A673 (cell line): ENCODE measurements at places on chromosomes 3 and 15. TPM values are rescaled to one million over a fixed set of nuclear protein-coding genes. Genes with fewer than 3 reads are reported as not detected.

The SKIL gene
- 43.2 and 47.9 TPM in 2 replicates for total RNA-seq

DNA sequence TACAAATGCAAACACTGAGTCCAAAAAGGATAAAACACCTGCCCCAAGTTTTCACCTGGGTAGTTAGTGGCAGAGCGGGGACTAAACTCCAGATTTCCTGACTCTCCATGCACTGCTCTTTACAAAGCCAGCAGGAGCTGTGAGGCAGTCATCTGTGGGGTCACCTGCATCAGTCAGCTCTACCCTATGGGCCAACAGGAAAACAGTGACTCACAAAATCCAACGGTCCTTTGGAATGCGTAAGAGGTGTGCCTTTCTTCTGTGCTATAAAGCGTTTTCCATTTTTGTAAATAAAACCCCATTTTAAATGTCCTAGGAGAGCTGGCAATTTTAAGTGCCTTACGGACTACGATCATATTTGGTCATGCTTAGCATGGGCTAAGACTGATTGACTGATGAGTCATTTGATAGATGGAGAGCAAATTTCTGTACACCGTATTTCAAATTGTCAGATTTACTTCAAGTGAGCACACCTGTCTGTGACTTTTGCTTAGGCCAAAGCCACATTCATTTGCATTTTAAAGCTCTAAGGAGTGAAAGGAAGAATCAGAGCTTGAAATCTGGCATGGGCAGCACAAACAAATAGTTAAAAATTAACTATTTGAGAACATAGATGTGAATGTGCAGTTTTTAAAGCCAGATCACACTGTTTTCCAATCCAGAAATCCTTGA lies 4.4 kb upstream of the COL8A1 start:
- no peak for DNase-seq

DNA sequence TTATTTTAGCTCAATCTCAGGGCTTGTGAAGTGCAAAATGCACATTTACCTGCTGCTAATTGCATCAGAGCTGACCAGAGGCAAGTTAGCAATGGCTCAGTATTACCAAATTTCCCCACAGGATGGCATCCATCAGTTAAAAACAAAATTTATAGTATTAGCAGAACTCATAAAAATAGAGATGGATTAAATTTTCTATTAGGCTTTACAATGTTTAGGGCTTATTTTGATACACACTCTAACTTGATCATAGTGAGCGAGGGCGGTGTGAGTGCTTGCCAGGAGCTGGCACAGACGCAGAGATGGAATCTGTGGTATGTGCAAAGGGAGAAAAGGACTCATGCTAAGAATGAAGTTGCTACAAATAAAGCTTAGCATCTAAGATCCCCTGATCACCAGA lies 241.0 kb downstream of the NSUN3 start:
- no peak for DNase-seq

GRCh38 chr3:11717301-11717700 lies 73.6 kb upstream of the VGLL4 start:
- DNase-seq: no peak

GRCh38 chr3:104108522-104108921 lies 1258.2 kb upstream of the ALCAM start:
- no peak for DNase-seq

DNA sequence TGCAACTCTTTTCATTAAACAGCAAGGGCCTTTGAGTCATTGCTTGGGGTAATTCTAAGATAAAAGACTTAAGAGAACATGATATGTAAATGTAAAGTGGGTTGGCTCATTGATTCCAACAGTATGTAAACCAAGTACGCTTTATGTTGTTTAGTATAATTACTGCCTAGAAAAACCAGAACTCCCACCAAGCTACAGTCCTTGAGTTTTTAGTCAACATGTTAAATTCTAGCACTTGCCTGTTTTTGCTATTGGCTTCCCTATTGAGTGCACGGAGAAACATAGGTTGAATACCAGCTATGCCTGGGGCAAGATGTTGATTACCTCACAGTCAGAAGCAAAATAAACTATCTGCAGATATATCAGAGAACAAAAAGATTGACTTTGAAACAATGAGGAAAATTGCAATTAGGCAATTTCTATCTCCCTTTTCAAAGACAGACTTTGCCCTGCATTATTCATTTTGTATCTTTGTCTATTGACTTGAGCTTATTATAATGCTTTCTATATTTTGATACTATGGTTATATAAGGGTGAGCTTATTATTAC lies 179.3 kb downstream of the ZPLD1 start:
- DNase-seq: peak; percentile 81

The TMEM45A gene
- total RNA-seq: 3.4 and 5.0 TPM in 2 replicates

GRCh38 chr3:29695201-29695600 lies 414.3 kb downstream of the RBMS3 start:
- no peak for DNase-seq

DNA sequence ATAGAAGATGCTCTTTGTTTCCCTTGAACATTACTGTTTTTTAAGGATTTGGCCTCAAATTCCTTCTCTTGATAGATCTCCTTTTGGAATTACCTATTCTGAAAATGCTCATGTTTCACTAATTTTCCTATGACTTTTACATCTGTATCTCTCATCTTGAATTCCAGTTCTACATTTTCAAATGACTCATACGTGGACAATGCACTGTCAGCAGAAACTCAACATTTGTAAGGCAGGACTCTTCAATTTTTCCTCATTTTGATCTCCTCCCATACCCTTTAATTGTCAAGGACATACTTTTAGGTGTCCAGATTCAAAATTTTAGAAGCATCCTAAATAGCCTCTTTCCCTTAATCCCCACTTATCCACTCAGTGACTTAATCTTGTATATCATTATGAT lies 341.0 kb upstream of the RASGRP1 start:
- DNase-seq: no peak

DNA sequence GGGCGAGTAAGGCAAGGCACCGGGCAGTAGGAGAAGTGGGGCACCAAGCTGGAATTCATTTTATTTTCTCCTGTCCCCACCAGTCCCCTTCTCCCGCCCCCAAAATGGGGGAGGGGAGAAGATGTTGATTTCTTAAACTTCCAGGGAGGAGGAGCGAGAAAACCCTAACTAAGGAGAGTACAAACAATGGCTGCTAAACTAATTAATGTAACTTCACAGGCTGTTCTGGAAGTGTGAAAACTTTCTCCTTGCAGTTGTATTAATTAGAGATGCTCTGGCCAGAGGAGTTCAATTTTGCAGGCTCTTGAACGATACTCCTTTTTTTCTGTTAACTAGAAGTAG lies 11.5 kb downstream of the ZIC4 start:
- no peak for DNase-seq

GRCh38 chr3:67305922-67306321 lies 307.8 kb downstream of the KBTBD8 start:
- DNase-seq: no peak

The SLC22A13 gene
- 0.66 and 1.1 TPM in 2 replicates for total RNA-seq

The UBA7 gene
- 2.2 and 3.8 TPM in 2 replicates for total RNA-seq

The LHFPL4 gene
- not detected in 2 replicates for total RNA-seq

DNA sequence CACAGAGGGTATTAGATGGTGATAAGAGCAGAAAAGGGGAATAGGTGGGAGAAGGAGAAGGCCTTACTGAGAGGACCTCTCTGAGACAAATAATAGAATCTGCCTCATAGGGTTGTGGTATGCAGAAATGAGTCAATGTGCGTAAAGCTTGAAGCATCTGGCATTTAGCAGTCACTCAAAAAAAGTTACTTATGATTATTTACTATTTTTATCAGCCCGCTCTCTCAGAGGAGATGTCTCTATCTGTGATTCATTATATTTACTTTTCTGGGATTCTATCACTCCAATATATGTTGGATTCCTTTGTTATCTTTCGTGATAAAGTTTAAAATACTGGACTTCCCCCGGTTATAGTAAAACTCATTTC lies 4.6 kb upstream of the TM4SF1 start:
- DNase-seq: no peak

The FBN1 gene
- 25.4 and 25.8 TPM in 2 replicates for total RNA-seq

The UQCC5 gene
- total RNA-seq: 10.3 and 14.4 TPM in 2 replicates

DNA sequence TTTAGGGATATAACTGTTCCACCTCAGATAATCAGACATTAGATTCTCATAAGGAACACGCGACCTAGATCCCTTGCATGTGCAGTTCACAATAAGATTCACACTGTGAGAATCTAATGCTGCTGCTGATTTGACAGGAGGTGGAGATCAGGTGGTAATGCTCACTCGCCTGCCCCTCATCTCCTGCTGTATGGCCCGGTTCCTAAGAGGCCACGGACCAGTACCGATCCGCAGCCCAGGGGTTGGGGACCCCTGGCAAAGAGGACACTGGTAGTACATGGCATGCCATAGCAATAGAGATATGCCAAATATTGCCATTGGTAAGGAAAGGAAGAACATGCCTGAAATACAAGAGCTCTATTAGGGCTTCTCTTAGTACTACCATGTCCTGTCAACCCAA lies 59.7 kb downstream of the LSM3 start:
- no peak for DNase-seq

DNA sequence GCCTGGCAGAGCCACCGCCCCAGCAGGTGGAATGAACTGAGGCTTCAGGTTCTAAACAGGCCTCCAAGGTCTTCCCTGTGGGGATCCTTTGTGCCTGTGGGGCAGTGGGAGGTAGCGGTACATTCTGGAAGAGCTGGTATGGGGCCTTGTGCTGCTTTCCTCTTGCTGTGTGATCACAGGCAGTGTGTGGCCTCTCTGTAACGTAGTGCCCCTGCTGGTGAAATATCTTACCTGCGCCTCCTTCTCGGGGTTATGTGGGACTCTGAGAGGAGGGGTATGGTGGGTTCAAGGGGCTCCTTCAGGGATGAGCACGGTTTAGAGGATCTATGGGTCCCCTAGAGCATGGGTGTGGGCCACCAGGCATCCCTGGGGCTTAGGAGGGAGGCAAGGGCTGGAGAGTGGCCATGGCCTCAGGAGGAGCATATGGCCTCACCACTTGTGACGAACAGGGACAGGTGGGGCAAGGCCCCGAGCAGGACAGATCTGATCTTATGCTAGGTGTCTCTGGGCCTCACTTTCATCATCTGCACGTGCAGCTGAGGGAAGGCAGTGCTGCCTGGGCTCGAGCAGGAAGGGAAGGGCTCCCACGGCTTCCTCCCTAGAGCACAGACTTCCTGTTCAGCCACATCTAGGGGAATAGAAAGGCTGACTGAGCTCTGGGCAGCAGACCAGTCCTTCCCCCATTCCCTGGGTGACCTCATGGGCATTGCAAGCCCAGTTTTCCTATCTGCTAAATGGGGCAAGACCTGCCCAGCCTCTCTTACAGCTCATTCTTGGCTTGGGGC lies 1.9 kb upstream of the ALS2CL start:
- DNase-seq: peak; percentile 27

GRCh38 chr3:44890258-44890657 lies 15.8 kb downstream of the TGM4 start:
- DNase-seq: no peak

GRCh38 chr3:196670339-196670738 lies 30.8 kb downstream of the NRROS start:
- DNase-seq: no peak

DNA sequence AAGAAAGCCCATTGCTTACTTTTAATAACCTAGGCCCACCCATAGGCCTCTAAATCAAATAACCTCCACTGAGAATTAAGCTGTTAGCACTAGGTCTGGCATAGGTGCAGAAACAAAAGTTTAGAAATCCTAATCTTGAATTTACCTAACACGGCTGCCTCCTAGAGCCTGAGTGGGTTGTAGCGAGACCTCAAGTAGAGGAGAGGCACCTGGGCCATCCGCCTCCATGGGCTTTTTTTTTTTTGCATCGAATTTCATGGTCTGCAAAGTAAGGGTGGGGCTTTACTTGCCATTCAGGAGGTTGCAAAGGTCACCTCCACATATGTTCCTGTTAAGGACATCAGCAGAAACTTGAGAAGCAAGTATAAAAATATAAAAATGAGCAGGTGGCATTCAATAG lies 6.6 kb upstream of the TPM1 start:
- no peak for DNase-seq

The SPATA12 gene
- total RNA-seq: not detected in 2 replicates

GRCh38 chr3:126431103-126431534 lies 36.4 kb downstream of the CFAP100 start:
- no peak for DNase-seq

DNA sequence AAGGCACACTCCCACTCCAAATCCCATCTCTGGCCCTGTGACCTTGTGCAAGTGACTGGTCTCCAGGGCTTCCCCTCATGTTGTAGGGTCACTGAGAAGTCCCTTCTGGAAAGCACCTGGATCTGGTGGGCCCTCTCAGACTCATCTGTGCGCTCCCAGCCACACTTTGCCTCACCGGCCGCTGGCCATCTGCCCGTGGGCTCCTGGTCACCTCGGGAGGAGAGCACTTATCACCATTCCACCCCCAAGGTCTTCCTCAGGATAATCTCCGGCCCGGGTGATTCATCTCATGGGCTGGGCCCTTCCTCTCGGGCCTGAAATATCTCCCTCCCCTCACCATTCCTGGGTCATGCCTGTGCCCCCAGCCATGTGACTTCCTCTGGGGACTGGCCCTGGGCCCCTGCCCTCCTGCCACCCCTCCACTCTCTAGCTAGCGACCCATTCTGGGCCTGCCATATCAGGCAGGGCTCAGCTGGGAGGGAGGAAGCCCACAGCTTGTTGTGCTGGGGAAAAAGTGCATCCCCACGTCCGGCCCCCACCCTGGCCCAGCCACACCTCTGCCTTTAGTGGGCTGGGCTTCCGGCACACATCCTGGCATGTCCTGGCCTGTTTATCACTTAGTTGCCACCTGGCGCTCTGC lies 10.6 kb upstream of the WNT7A start:
- no peak for DNase-seq

GRCh38 chr3:8450618-8451017 lies 51.0 kb upstream of the LMCD1 start:
- DNase-seq: no peak

The SUMF1 gene
- 7.3 and 7.8 TPM in 2 replicates for total RNA-seq

The ARL14 gene
- total RNA-seq: not detected in 2 replicates

The DUOXA1 gene
- total RNA-seq: 0.95 and 1.1 TPM in 2 replicates

DNA sequence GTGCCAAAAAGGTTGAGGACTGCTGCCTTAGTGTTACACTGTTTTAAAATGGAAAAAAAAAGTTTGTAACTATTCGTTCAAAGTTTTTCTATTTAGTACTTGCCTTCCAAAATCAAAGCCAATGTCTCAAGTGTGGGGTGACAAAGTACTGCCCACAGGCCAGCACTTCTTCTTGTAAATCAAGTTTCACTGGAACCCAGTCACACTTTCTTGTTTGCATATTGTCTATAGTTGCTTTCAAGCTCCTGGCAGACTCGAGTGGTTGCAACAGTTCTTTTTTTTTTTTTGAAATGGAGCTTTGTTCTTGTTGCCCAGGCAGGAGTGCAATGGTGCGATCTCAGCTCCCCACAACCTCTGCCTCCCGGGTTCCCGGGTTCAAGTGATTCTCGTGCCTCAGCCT lies 75.3 kb upstream of the RPL35A start:
- DNase-seq: no peak

The NUP210 gene
- 11.4 and 16.3 TPM in 2 replicates for total RNA-seq

The OR5K2 gene
- not detected in 2 replicates for total RNA-seq

DNA sequence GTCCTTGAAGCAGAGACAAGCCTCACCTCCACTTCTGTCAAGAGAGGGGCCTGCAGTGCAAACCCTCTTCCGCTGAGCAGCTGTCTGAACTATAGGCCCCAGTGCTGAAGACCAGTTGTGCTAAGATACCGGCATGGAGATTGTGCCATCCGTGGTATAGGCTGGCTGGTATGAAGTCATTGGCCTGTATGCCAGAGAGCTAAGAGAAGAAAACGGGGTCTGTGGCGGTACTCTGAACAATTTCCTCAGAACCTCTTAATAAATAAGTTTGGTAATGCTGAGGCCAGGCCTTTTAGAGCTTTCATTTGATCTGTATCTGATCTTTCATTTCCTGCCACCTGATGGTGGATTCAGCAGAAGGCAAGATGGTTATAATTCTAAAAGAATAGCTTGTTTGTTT lies 123.0 kb downstream of the LRIG1 start:
- no peak for DNase-seq
